ENCODE measurements at places on chromosomes 11 and 22. TPM values are rescaled to one million over a fixed set of nuclear protein-coding genes. Genes with fewer than 3 reads are reported as not detected.

TEX54 gene
- total RNA-seq = not detected

DNA sequence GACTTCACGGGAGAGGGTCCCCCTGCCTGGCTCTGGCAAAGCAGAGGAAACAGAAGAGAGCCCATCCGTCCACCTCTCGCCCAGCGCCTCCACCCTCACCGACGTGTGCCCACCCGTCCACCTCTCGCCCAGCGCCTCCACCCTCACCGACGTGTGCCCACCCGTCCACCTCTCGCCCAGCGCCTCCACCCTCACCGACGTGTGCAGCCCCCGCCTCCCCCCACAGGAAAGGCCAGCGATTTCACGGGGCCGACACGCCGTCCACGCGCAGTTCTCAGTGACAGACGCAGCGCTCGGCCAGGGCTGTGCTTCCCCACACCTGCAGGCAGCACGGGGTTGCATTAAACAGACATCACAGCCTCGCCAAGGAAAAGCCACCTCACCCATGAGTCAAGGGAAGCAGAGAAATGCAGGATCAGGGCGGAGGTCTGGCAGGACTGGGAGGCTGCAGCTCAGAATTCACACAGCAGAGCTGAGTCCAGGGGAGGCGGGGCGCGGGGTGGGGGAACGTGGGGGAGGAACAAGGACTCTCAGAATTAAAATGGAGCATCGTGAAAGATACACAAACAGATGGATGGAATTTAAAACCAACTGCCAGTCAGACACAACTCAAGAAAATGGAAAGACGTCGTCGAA lies 377.7 kb downstream of the BRD1 start:
- DNase-seq = no peak

- no peak for DNase-seq
These were observed 107.9 kb upstream of the BMAL1 start for GRCh38 chr11:13169709-13170108.

RCOR2 gene
- total RNA-seq = 3.2 TPM

DNA sequence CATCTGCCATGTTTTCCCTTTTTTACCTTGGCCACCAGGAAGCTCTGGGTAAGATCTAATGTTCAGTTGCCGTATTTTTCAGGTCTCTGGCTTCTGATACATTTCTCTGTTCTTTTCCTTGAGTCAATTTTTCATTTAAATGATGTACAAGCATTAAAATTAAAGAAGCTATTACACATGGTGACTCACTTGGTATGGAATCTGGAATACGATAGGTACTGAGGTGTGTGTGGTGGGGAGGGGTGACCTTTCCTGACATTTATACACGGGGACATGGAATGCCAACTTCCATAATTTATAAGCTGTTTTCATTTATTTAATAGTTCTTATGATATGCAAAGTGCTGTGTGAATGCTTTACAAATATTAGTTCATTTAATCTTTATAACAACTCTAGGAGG lies 47.8 kb upstream of the ALX4 start:
- no peak for DNase-seq

DNA sequence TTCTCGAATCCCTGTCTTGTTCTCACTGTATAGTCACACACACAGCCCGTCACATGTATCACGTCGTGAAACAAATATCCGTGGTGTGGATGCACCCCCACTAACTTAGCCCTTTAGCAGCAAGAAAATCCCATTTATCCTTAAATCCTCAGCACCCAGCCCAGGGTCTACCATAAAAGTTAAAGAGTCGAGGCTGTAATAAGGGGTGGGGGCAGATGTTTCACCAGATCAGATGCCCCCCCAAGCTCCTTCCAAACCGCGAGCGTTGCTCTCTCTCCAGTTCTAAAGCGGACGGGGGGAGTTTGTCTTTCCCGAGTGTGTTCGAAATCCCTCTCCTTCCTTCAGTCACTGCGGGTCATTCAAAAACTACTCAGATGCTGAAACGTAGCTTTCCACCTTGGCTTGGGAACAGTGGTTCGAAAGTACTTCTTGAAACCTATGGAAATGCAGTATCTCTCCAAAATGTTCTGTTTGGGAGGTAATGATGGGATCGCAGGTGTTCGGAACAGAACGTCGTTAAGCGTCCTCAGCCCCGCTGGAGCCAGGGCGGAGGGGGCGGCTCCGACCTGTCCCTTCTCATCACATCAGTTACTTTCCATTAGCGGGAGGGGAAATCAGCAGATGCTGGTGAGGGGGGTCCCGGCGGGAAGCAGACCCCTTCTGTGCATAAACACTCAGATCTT lies 156.2 kb downstream of the BRD1 start:
- DNase-seq = no peak

GRCh38 chr11:76803023-76803422 lies 19.9 kb downstream of the TSKU start:
- no peak for DNase-seq

GRCh38 chr22:44693756-44694155 lies 8.2 kb upstream of the PRR5 start:
- DNase-seq = no peak

GRCh38 chr11:101441747-101442146 lies 142.1 kb downstream of the TRPC6 start:
- DNase-seq = no peak

GRCh38 chr11:88475991-88476418 lies 138.5 kb upstream of the CTSC start:
- no peak for DNase-seq

DNA sequence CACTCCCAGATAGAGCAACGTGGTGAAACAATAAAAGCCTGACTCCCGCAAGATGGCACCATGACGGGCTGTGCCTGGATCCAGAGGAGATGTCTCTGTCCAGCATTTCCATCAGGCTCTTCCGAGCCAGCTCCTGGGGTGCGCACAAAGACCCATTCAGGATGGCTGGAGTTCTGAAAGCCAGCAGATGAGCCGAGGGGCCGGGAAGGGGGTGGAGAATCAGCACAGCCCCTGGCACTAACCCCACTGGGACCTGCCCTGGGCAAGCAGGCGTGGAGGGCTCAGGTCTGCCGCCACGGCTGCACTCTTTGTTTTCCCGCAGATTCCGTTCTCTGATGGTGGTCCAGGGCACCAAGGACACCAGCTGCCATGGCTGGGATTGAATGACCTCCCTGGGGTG lies 97.2 kb upstream of the BLID start:
- DNase-seq = no peak

DNA sequence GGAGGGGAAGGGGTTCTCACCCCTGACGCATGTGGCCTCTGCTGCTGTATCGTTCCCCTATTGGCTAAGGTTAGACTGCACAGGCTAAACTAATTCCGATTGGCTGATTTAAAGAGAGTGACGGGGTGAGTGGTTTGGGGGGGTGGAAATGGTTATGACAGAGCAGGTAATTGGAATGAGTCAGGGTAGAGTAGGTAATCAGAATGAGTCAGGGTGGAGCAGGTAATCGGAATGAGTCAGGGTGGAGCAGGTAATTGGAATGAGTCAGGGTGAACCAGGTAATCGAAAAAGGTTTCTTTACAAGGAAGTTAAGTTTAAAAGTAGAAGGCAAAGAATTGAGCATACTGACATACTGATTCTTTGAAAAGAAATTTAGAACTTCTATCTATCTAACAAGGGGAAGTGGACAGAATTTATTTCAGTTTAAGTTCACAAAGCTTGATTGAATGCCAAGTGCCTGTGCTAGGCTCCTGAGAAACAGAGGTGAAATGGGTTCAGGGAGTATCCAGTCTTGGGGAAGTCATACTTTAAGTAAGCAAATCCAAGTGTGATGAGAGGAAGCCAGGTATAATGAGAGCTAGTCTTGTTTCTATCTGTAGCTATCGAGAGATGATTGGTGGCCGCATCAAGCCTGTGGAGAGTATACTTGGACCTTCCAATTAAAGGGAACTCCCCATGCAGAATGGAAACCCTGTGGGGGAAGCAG lies 58.0 kb downstream of the C11orf91 start:
- no peak for DNase-seq

DNA sequence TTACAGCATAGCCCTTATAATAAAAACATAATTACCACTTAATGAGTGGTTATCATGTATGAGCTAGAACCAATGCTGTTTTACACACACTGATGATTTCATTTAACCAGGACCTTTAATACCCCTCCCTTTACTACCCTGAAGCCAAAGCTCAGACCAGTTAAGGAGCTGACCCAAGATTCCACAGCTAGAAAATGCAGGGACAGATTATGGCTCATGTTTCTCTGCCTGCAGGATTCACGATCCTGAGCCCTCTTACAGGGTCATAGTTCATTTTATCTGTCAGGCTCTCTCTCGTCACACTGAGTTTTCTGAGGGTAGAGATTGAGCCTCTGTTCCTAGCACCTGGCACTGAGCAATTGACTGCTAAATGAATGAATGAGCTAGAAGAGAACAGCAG lies 27.4 kb downstream of the TUB start:
- no peak for DNase-seq

UCP3 gene
- total RNA-seq = 1.8 TPM

OR2AG2 gene
- 1.7 TPM for total RNA-seq

- no peak for DNase-seq
These were observed 16.0 kb upstream of the CCDC90B start for GRCh38 chr11:83302151-83302550.

GRCh38 chr22:49660321-49660720 lies 167.4 kb downstream of the BRD1 start:
- DNase-seq = no peak

DNA sequence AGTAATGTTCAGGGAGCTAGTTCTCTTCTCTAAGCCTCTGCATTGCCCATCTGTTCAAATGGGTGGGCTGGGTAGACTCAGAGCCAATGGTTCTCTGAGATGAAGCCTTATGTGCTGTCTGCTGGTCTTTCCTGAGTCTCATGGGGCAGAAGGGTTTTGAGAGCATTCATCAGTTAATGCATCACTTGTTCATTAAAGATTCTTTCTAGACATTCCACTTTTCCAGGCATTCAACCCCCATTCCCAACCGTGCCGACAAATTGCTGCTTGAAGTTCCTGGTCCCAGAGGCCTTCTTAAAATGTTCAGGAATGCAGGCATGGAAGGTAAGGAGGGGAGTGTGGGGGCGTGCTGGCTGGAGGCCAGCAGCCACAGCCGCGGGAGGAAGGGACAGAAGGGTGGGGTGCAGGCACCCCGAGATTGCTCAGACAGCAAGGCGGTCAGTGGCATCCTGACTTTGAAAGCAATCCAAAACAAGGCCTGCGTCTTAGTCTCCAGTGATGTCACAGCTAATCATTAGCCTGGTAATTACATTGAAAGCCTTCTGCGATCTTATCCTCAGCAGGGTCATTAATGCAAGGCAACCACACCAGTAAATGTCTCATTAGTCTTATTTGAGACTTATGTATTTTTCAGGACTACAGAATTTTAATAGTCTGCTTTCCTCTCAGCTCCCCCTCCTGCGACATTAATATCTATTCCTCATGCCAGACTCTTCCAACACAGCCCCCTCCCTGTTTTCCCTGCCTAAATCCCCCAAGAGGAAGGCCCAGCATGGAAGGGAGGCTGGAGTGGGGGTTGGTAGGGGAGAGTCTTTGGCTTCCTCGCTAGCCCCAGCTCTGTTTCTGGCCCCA lies 328.8 kb downstream of the MIAT start:
- no peak for DNase-seq

GRCh38 chr11:118790357-118791110 lies 430 bp downstream of the DDX6 start:
- DNase-seq = peak; percentile 78

- DNase-seq = no peak
These were observed 153.0 kb downstream of the LRRC4C start for GRCh38 chr11:41306431-41306830.

- no peak for DNase-seq
These were observed 39.3 kb downstream of the SGSM3 start for GRCh38 chr22:40409613-40410113.

GRCh38 chr11:125447721-125448120 lies 48.3 kb downstream of the FEZ1 start:
- no peak for DNase-seq

LAYN gene
- not detected for total RNA-seq

OR10W1 gene
- not detected for total RNA-seq

TRIOBP gene
- total RNA-seq = 31.1 TPM

DNA sequence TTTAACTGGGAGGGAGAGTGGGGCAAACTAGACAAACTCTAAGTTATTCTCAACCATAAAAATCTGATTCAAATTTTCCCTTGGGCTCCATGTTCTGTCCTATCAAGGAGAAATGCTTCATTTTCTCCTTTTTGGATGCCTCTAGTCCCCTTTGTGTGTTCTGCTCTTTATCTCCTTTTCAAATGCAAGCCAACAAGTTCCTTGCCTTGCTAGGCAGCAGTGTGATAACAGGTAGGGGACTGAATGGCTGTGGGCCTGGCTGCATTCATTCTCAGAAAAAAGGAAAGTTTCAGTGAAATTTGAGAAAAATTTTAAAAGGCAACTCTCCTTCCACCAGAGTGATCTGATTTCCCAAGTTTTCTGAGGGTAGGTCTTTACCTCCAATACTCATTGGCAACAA lies 26.9 kb upstream of the MMP8 start:
- no peak for DNase-seq

GLYAT gene
- total RNA-seq = not detected

- no peak for DNase-seq
These were observed 44.9 kb downstream of the CSTPP1 start for GRCh38 chr11:46981436-46981835.

GRCh38 chr11:74320538-74320937 lies 9.1 kb upstream of the P4HA3 start:
- DNase-seq = no peak

PRCP gene
- 18.3 TPM for total RNA-seq

DNA sequence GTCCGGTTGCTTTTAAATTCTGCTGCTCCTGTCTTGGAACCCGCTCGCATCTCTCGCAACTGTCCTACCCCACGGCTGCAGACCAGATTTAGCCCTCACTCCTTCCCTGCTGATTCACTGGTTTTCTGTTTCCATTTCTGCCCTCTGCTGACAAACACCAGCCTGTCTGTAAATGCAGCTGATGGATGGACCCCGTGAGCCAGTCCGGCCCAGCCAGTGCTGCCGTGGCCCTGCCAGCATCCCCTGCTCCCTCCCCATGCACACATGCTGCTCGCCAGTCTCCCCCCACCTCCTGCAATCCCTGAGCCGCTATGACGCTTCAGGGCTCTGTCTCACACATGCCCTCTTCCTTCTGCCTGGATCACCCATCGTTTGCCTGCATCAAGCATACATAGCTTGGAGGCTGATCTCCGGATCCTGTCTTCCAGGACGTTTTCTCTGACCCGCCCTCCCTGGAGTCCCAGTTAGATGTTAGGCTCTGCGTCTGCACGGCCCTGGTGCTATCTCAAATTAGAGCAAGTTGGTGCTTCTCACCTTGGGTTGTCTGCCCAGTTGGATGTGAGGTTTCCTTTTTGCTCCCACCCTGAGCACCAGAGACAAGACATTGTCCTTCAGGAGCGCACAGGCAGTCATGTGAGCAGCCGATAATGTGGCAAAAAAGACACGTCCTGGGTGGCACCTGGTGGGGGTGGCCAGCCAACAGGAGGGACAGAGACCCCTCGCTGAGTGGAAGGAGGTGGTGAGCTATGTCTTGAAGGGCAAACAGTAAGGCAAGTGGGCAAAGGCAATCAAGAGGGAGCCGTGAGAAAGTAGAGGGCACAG lies 4.3 kb upstream of the ACR start:
- no peak for DNase-seq
